Hematopoietic multipotent progenitor cell treated with erythropoietin and hydrocortisone succinate and interleukin-3 and kit ligand, for 8 days (in vitro differentiated cells): ENCODE measurements at places on chromosomes 4 and X.

- no peak for DNase-seq
Observed at GRCh38 chr4:142361981-142362380, 484.1 kb downstream of the INPP4B start.

GRCh38 chr4:134078230-134078914 lies 123.2 kb downstream of the PABPC4L start:
- DNase-seq, result no peak

GRCh38 chr4:92421920-92422319 lies 118.2 kb downstream of the GRID2 start:
- DNase-seq, result no peak

- DNase-seq, result no peak
Observed at GRCh38 chrX:57121816-57122215, 468 bp upstream of the SPIN2B start.

DNA sequence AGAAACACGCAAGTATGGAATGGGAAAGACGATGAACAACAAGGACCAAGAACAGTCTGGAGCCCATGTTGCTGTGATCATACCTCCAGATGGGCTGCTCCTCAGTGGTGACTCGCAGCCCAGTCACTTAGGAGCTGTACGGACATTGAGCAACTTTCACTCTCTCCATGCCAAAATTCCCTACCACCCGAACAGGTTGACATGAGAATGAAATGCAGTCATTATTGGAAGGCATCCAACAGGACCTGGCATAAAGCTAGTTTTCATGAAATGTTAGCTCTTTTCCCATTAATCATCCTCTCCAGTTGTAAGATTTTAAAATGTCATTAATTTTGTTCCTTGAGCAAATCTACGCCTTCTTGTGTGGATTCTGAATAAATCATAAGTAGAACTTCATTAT lies 82.7 kb upstream of the GPM6B start:
- no peak for DNase-seq

DNA sequence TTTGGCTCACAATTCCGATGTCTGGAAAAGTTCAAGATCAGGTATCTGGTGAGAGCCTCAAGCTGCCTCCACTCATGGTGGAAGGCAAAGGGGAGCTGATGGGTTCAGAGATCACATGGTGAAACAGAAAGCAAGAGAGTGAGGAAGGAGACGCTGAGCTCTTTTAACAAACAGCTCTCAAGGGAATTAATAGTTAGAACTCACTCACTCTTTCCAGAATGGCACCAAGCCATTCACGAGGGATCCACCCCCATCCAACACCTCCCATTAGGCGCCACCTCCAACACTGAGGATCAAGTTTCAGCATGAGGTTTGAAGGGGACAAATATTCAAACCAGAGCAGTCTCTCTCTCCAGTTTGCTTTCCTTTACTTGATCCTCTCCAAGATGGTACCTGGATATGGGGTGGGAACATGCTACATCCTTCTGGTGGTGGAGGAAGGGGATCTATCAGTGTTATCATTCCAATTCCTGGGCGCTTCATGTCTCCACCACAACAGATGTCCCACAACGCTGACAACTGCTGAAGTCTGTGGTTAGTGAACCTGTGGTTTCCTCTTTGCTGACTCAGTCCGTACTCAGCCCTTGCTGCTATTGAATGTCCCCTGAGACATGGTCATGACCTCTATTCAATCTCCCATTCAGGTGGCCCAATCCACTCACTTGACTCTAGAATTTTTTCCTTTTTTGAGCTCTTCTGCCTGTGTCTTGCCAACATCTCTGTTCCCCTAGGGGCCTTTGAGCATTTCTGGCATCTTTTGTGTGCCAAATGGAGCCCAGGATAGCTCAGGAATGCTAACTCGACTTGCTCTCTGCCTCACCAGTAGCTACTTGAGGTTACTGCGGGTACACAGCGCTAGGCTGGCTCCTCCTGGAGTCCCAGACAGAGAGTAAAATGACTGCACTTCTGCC lies 395.2 kb downstream of the MID1IP1 start:
- DNase-seq, result peak; percentile 77

- no peak for DNase-seq
Observed at GRCh38 chr4:5470318-5471198, 237.8 kb downstream of the EVC2 start.

GRCh38 chr4:70630162-70630561 lies 1.6 kb downstream of the ENAM start:
- DNase-seq, result no peak

DNA sequence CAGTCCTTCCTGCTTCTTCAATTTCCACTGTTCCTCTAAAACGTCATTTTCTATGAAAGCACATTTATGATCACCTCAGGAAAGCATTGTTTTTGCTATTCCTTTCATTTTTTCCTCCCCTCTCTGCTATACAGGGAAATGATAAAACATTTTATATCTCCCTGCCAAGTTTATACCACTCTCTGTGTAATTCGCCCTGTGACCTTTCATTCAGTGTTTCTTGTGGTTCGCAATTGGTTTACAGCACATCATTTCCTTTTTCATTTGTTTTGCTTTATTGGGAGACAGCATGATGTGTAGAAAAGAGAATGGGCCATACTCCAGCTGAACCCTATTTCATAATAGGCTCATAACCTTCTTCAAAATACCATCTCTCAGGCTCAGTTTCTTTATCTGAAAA lies 99.9 kb upstream of the RAPGEF2 start:
- DNase-seq, result no peak

DNA sequence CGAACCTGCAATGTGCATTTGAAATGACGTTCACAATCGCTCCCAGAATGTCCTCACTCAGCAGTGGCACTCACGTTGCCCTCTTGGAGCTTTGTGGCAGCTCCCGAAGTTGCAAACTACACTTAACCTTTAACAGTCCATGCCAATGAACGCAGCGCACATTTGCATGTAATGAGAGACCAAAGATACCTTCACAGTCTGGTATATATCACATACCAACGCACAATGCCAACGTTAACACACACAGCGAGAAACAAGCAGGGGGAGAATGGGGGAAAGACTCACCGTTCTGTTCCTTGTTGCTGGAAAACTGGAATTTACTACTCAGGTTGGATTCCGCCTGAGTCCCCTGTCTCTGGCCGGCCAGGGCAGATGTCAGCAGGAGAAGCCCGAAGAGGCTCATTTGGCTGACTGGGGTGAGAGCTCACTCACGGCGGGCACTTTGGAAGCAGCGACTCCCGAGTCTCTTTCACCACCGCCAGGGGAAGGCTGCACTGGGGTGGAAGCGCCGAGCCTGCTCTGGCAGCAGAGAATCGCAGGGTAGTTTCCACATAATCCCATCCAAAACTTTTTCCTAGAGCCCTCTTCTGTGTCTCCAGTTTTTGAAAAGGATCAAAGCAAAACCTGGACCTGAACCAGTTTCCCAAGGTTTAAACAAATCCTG lies 966 bp downstream of the PDGFC start:
- DNase-seq, result peak; percentile 69

DNA sequence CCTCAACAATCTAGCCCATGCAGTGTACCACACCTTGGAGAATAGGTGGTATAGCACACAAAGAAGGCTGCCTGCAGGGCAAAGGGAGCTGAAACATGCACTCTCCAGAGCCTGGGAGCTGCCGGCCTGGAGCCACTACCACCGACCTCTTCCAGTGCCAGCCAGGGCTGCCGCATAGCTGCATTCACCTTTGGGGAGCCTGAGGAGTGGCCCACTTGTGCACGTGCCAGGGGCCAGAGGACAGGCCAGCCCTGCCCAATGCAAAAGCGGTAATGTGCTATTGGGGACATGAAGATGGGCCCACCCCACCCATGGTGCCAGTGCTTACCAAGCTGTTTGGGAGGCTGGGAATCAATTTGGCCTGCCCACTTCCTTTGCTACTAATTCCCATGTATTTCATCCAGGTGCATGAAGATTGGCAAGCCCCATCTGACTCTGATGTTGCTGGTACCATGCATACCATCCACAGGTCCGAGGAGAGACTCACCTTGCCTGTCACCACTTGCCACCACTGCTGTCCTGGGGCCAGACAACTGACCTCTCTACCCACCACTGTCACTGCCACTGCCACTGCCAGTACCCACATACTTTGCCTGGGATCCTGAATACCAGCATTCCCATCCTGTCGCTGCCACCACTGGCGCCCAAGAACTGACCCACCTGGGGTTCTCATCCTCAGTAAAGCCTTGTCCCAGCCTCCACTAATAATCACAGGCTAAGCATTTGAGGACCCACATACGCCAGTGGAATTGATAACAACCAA lies 506.9 kb downstream of the MAGEB5 start:
- DNase-seq, result no peak

- DNase-seq, result no peak
Observed at GRCh38 chr4:139777757-139778156, 112.1 kb downstream of the MGST2 start.

GRCh38 chrX:48969471-48969870 lies 2.2 kb downstream of the KCND1 start:
- no peak for DNase-seq

DNA sequence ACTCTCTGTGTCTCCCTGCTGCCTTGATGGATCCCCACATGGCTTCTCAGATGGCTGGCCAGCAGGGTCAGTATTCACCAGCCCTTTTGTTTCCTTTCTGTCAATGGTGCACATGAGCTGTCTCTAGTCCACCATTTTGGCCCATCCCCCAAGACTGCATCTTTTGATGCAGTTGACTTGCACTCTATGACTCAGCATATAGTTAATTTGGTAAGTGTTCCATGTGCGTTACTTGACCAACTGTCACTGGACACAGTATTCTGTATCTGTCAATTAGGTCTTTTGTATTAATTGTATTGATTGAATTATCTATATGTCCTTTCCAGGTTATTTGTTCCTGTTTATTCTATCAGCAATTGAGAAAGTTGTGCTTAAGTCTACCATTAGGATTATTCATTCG lies 29.2 kb downstream of the PRDM5 start:
- no peak for DNase-seq

GRCh38 chr4:103075894-103076746 lies 441 bp downstream of the SLC9B2 start:
- peak; percentile 81 for DNase-seq

DNA sequence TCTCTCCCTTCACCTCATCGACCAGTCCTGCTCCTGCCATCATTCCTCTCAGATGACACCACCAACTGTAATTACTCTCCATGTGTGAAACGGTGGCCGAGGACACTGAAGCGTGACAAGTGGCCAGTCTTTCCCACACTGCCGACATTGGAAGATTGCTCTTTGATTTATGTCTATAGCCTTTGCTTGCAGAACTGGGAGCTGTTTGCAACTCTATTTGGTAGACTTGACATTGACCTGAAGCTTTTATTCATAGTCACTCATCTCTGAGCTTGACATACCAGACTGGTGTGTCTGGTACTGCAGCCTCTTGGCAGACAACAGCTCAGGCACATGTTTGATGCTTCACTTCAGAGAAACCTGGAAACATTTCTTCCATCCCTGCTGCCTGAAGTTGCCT lies 121.8 kb upstream of the GALNT7 start:
- no peak for DNase-seq
